ENCODE measurements at places on chromosomes 13 and 19. TPM values are rescaled to one million over a fixed set of nuclear protein-coding genes. Genes with fewer than 3 reads are reported as not detected.

GRCh38 chr13:28641600-28641926, 17.4 kb upstream of the POMP start:
- no peak for DNase-seq

DNA sequence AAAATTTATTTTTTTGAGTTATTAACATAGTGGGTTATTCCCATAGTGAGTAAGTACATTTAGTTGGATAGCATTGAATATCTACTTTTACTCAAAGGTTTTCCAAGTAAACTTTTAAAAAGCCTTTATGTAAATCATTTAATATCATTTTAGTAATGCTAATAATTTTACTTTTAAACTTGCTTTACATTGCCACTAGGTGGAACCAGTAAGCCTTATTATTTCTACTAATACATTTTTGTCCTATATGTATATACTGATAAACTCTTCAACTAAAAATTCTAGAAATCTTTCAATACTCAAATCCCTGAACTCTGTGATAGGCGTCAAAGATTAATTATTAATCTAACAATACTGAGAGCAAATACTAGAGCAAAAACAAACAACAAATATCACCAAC, 1709.2 kb upstream of the PCDH20 start:
- peak; percentile 38 for DNase-seq

- DNase-seq = no peak
These were observed 10.2 kb downstream of the EPSTI1 start for GRCh38 chr13:42981853-42982252.

- DNase-seq = no peak
These were observed 572.7 kb downstream of the FGF9 start for GRCh38 chr13:22243469-22244163.

- peak; percentile 60 for DNase-seq
These were observed 2.2 kb downstream of the S1PR2 start for GRCh38 chr19:10228920-10229319.

DNA sequence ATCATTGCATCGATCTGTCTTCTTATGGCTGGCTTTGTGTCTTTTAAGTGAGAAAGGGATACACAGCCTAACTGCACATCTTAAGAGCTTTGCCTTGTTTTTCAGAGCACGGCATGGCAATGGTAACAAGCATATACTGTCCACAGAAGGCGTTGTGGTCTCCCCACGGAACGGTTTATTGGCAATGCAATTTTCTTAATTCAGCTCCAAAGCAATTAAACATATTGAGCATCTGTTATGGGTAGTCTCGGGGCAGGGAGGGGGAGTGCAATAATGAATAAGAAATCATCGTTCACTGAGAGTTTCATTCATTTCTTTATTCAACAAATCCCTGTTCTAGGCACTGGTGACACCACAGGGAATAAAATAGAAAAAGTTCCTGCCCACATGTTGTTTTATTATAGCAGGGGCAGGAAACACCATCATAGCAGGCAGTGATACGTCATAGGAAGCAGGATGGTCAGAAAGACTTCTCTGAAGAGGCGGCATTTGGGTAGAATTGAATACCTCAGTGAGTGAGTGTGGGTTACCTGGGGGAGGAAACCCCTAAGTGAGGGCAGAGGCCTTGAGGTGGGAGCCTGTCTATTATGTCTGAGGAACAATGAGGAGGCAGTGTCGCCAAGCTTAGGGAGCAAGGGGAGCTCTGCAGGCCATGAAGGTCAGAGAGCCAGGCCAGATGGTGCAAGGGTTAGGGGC, 185.7 kb upstream of the KL start:
- DNase-seq = no peak

- peak; percentile 88 for DNase-seq
These were observed 184.0 kb upstream of the UBL3 start for GRCh38 chr13:30034458-30034795.

- DNase-seq = no peak
These were observed 130.5 kb downstream of the PAN3 start for GRCh38 chr13:28268800-28269223.

- no peak for DNase-seq
These were observed 235.5 kb downstream of the PCDH9 start for GRCh38 chr13:66994517-66995202.

DNA sequence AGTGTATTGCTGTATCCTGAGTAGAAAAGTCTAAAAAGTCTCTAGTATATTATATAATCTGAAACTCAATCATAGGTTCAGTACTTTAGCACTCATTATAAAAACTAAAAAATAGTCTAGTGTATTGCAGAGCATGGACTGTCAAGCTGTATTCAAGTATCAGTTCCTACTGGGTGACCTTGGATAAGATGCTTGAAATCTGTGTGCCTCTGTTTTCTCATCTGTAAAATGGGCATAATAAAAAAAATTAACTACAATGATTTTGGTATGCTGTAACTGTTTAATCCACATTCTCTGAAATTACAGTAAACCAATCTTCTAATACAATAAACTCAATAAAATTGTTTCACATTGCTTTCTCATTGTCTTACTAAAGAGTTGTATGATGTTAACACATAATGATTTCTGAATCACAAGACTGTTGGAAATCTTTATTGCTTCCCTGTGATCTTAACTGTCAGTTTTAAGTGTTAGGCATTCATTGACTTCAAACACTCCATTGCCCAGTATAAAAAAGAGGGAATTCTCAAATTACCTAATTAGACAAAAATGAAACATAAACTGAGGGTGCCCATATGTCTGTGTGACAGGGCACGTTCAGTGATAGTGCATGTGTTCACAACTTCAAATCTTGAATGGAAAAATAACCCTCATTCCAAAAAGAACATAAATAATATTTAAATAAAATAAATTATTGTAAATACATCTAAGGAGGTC, 2.2 kb downstream of the STARD13 start:
- DNase-seq = no peak

- DNase-seq = no peak
These were observed 1035.6 kb upstream of the MIR17HG start for GRCh38 chr13:90311929-90312328.

- no peak for DNase-seq
These were observed 6.7 kb downstream of the FCGBP start for GRCh38 chr19:39927524-39928356.

GRCh38 chr13:97026531-97027161, 32.4 kb upstream of the OXGR1 start:
- DNase-seq = peak; percentile 42

GRCh38 chr19:3369337-3370213, 3.2 kb downstream of the NFIC start:
- no peak for DNase-seq

DNA sequence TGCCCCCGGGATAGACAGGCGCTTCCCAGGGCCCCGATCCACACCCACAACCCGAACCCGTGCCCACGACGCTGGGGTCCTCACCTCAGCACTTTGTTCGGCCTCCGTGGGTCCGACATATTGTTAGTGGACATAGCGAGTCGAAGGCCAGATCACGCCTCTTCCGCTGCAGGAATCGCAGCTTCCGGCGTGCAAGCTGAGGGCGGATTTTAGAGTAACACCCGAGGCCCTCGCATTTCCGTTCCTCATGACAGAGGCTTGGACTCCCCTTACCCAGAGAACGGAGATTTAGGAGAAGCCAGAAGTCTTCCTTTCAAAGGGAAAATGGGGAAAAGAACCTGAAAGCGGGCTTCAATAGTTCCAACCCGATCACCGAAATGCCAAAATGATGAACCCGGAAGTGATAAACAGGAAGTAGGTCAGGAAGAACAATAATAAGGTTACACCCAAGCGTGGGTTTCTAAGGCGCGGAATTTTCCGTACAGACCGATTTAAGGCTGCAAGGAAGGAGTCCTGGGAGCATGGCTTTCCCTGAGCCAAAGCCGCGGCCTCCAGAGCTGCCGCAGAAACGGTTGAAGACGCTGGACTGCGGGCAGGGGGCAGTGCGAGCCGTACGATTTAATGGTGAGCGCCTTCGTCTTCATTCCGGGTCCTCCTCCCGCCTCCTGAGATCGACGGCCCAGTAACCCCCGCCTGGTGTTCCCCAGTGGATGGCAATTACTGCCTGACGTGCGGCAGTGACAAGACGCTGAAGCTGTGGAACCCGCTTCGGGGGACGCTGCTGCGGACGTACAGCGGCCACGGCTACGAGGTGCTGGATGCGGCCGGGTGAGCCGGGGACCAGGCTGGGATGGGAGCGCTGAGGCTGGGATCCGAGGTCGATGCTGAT, 2.9 kb downstream of the WDR83 start:
- peak; percentile 91 for DNase-seq

- no peak for DNase-seq
These were observed 50.8 kb downstream of the RFX2 start for GRCh38 chr19:6059396-6059947.

DNA sequence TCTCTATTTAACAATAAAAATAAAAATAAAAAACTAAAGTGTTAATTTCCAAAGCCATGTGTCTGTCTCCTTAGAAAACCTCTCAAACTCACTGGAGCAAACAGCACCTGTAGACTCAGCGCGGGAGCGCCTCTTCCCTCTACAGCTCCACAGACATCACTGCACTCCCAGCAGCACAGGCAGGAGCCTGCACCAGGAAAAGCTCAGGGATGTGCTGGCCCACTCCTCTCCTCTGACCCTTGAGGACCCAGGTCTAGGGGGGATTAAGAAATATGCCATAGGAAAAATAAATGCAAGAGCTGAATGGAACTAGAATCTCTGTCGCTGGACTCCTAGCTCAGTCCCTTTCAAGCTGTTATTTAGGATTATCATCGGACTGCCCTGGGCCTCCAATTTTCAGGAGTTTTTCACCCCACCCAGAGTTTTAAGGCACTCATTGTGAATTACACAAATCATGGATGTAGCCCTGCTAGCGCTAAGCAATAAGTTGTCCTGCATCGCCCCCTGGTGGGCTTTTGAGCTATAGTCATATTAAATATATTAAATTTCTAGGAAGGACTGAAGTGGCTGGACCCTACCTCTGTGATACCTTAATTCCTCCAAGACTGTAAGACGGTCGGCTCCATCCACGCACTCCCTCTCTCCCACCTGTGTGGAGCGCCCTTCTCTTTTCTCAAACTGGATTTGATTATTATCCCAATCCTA, 333.9 kb downstream of the UQCRFS1 start:
- DNase-seq = peak; percentile 93

DNA sequence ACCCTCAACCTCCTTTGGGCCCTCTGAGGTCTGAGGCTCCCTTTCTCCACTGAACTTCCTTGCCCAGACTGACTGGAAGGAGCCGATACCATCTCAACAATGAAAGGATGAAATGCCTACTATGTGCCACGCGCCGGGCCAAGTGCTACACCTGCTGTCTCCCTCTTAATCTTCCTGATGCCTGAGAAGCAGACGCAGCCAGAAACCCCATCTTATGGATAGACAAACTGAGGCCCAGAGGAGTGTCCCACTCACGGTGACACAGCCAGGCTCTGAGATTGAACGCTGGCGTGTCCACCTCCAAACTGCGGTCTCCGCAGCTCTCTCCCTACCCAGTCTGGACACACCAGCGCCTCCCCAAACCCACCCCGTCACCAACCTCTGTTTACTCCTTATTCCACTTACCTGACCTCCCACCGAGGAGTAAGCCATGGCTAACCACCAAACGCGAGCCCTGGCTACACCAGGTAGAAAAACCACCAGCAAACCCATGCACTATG, 20.9 kb downstream of the MLLT1 start:
- DNase-seq = no peak

DNA sequence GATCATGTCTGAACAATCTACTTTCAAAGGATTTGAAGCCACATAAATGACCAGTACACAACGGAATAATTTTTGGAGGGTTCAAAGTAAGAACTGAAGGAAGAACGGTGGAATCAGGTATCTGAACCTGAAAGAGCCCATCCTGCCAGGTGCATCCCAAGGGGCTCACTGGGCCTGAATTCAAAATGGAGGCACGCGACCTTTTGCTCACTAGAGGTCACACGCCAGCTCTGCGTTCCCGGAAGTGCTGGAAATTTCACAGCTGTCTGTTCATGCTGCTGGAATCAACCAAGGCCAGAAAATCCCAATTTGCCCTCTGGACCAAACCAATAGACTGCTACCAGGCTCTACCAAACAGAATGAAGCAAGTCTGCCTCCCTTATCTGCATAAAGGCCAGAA, 4.2 kb upstream of the RASA3 start:
- no peak for DNase-seq

GRCh38 chr13:46864941-46865340, 31.9 kb downstream of the HTR2A start:
- DNase-seq = no peak

GRCh38 chr19:40974633-40975037, 16.4 kb upstream of the CYP2B6 start:
- DNase-seq = peak; percentile 86

GRCh38 chr13:41465898-41466320, 8.6 kb downstream of the RGCC start:
- no peak for DNase-seq

- DNase-seq = peak; percentile 7
These were observed 4.8 kb upstream of the LAMP1 start for GRCh38 chr13:113292021-113292862.

GRCh38 chr19:38845374-38846024, 4.3 kb downstream of the HNRNPL start:
- no peak for DNase-seq

Gene NLRP5
- not detected for total RNA-seq

Gene IZUMO4
- 1.4 TPM for total RNA-seq

Gene CBY2
- not detected for total RNA-seq

Gene SOX1
- not detected for total RNA-seq

Gene LONP1
- 130 TPM for total RNA-seq

Gene ATP8A2
- under 0.01 TPM for total RNA-seq

Gene CGB1
- total RNA-seq = not detected

Gene ZNF723
- not detected for total RNA-seq

Gene MIR17HG
- 8.8 TPM for total RNA-seq

Gene TRAPPC6A
- total RNA-seq = 6.9 TPM

Gene CACNG6
- not detected for total RNA-seq

Gene ZNF530
- 5.6 TPM for total RNA-seq

Gene ZNF829
- 5.2 TPM for total RNA-seq

Gene IGFL1
- total RNA-seq = not detected

Gene NCR1
- not detected for total RNA-seq

Measured in fibroblast of the aortic adventitia (primary cell).